Renal cortical epithelial cell (primary cell): ENCODE measurements at places on chromosomes 11 and 22. TPM values are rescaled to one million over a fixed set of nuclear protein-coding genes. Genes with fewer than 3 reads are reported as not detected.
A peak's percentile ranks its signal among the peaks of the same experiment; 100 is the strongest.

Gene ANO9
- 9.2 and 10.8 TPM in 2 replicates for total RNA-seq

DNA sequence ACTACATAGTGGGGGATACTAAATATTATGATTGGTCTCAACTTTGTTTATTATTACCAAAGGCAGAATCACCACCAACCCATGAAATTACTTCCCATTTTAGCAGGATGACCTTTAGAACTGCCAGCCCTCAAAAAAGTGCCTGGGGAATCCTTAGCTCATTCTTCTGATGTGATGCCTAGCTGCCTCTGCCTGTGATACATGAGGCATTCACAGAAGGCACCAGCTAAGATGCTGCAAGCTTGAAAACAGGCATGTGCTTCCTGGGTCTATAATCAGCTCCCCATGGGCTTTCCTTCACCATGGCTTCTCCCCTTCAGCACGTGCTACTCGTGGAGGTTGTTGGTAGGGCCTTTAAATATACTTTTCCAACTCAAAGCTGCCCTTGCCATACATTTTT lies 50.4 kb upstream of the ARHGAP20 start:
- DNase-seq: peak; percentile 23

Gene GLYAT
- 3.6 TPM in 1 of 2 replicates, not detected in the other for total RNA-seq

Gene PTPN5
- total RNA-seq: not detected in 2 replicates

GRCh38 chr22:23113847-23114720 lies 27.7 kb downstream of the RSPH14 start:
- no peak for DNase-seq

Gene C2CD3
- 11.6 and 27.6 TPM in 2 replicates for total RNA-seq

DNA sequence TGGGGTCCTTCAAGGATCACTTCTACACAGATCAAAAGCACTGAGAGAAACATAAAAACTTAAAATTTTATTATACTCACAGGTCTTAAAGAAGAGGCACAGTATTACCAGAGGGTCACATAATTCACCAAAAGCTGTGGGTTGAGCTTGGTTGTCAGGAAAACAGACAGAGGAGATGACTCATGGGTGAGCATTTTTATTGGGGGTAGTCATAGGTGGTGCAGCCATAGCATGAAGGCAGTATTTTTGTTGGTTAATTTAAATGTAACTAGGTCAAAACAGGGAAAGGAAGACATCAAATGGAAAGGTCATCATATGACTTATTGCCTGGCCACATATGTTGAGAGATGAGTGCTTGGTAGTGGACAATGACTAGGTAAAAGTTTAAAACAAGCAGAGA lies 24.2 kb downstream of the OR5B17 start:
- peak; percentile 84 for DNase-seq

DNA sequence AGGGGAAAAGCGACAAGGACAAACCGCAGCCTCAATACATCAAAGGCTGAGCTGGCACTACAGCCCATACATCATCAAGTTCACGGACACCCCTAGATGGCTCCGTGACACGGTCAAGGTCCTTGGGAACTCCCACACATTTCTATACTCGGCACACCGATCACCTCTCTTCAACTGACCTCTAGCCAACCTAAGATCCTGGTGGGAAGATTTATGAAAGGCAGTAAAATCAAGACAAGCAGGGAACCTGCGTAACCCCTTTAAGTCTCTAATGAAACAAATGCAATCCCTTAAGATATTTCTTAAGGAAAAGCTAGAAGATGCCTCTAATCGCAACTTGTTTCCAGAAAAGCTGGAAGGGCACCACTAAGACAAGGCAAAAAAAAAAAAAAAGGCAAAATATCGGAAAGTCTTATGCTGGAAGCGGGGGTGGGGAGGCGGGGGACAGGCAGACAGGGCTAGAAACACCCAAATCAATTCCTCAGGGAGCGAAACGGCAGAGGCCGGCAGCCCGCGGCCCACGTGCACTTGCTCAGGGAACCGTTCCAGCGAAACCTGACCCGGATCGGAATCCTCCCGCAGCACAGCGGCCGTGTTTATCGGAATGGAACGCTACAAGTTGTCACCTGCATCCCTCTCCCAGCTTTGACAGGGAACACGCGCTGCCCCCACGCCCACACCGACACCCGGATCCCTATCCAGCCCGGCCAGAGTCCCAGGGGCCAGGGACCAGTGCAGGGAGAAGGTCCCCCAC lies 1.4 kb downstream of the ARHGAP20 start:
- no peak for DNase-seq

GRCh38 chr22:44033694-44034093 lies 9.6 kb downstream of the PARVB start:
- DNase-seq: no peak

DNA sequence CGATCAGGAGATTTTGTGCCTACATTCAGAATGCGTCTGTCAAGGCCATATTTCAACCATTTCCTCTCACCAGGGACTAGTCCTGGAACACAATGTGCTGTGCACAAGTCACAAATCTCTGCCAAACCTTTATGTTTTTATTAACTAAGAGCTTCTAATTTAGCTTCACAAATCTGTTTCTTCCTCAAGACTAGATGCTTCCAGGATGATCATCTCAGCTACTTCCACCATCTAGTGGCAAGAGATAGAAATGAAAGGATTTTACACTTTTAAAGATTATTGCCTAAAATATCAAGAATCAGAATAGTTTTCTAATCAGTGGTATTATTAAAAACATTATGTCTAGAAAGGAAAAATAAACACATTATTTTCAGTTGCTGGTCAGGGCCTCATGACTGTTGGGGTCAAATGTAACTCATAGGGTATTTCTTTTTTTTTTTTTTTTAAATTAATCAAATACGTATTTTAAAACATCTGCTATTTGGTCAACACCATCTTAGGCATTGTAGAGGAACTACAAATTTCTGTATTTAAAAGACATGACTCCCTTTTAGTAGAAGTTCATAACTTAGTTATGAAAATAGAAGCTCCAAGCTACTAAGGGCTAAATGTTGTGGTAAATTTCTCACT lies 1102.6 kb downstream of the DLG2 start:
- DNase-seq: peak; percentile 38

DNA sequence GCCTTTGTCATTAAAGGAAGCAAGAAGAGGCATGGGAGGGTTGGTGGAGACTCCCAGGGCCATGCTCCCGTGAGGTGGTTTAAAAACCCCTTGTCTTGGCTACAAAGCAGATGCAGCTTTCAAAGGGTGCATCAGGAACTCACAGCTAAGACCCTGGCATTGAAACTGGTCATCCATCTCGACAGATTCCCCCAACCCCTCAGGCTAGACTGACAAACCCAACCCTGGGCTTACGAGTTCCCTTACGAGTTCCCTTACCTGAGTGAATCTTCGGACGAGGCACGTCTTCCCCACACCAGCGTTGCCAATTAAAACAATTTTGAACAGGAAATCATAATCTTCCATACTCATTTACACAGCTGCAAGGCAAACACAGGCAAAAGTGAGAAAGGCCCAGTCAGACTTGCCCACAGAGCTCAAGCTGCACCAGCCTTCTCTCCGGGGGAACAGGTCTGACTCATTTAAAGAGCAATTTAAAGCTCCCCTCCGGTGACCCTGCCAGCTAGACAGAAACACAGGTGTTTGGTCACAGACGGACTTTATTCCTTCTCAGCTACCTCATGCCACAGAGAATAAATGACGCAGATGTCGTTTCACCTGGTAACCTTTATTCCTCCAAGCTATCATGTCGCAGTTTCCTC lies 74.6 kb downstream of the RAB30 start:
- peak; percentile 61 for DNase-seq

DNA sequence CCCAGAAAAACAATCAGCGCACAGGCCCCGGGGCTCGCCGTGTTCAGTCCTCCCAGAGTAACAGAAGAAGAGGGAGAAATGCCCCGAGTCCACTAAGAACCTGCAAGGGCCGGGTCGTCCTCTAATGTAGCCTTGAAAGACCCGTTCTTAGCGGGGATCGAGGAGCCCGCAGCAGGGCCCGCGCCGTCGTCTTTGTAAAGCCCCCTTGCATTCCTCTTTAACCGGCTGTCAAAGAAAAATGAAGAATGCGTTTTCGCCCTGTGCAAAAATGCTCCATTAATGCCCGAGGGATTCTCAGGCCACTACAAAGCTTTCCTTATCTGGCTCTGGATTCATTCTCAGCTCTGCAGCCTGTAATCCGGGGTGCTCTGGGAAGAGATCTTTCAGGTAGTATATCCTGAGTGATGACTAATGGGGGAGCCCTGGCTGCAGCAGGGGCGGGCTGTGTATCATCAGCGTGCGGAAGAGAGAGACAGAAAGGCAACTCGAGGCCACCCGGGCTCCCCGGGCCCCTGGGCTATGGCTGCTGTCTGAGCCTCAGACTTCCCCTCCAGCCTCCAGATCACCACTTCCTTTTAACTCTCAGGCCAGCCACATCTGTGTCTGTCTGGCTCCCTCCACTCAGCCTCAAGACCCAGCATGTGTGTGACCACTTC lies 78.2 kb downstream of the FBLN1 start:
- DNase-seq: no peak

Gene KRTAP5-1
- not detected in 2 replicates for total RNA-seq

GRCh38 chr11:8871171-8871775 lies 39.7 kb upstream of the AKIP1 start:
- peak; percentile 58 for DNase-seq

GRCh38 chr11:14095882-14096281 lies 133.4 kb downstream of the SPON1 start:
- no peak for DNase-seq

DNA sequence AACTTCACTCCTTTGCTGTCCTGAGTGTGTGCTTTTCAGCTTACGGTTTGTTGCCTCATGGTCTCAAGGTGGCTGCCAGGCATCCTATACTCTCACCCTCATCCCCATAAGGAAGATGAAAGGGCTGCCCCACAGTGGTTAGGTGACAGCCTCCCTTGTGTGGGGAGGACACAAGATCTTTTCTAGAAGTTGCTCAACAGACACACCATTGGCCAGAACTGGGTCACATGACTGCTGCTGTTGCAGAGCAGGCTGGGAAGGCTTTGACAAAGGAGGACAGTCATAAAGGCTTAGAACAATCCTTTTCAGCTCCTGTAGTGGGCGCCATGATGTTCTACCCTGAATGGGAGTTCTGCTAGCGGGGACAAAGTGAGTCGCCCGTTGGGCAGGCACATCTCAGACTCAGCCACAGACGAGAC lies 69.7 kb upstream of the RASD2 start:
- no peak for DNase-seq

GRCh38 chr11:7613394-7613720 lies 59.9 kb downstream of the CYB5R2 start:
- DNase-seq: no peak

GRCh38 chr11:101881586-101881985 lies 33.2 kb upstream of the CEP126 start:
- DNase-seq: no peak

GRCh38 chr11:3802011-3802790 lies 4.8 kb upstream of the NUP98 start:
- DNase-seq: peak; percentile 88

DNA sequence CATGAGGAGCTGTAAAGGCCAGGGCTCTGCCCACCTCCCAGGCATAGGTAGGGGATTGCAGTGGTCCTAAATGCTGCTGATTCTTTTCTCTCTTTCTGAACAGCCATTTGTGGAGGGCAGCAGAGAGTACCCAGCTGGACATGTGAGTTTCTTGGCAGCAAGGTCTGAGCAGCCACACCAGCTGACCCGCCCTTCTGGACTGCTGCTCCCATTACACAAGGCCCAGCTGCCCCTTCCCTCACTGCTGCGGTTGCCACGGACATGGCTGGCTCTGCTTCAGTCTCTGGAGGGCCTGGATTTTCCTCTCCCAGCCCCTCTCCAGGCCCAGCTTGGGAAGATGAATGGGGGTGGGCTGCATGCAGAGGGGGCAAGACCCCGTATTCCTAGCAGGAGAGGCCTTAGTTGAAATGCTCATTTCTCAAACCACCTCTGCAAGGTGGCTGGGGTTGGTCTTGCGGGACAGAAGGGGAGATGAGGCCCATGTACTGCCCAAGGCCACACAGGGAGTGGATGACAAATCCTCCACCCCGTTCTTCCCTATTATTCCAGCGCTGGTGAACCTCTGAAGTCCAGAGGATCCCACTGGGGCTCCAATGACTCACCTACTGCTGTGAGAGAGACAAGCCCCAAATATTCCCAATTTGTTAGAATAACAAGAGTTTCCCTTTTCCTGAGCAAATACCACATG lies 4.6 kb downstream of the LGALS12 start:
- DNase-seq: peak; percentile 61

DNA sequence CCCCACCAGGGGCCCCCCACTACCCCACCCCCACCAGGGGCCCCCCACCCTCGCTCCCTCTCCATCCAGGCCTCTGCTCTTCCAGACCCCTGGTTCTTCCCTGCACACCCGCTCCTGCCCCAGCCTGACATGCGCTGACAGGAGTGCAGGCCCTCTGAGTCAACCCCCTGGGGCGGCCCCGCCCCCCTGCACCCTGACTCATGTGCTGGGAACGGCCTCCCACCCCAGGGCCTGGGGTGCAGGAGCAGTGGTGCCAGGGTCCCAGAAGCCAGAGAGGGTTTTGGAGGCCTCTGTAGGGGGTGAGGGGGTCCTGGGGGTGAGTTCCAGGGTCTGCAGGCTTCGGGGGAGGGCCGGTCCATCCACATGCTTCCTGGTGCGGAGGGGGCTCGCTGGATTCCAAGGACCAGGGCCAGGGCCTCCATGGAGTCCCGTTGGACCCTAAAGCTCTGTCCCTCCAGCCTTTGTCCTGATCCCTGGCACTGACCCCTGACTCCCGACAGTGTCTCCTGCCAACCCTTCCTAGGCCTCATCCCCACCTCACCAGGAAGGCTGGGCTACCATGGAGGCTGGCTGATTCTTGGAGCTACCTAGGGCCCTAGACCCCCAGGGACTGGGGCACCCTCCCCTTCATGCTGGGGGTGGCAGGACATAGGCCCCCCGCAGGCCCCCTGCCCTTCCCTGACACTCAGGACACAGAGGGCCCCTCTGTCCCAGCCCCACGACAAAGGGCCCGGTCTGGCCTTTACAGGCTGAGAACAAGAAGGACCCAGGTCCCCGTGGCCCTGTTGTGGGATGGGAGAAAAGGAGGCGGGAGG lies 583 bp upstream of the PKP3 start:
- peak; percentile 65 for DNase-seq

DNA sequence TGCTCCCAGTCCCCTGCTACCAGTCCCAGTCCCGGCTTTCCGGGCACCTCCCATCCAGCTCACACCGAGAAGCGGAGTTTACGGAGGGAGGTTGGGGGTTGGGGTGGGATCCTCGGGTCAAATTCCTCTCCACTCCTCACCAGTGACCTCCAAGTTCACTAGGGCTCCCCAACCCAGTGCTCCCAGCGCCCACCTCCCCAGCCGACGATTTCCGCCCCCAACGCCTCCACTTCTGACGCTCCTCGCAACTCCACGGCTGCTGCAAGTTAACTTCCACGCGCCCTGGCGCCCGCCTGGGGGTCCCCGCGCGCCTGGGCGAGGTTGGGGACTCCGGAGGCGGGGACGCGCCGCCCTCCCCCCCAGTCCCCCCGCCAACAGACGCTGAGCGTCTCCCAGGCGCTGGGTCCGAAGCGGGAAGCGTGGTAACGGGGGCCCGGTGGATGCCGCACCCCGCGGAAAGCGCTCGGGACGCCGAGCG lies 526 bp downstream of the TPST2 start:
- no peak for DNase-seq

GRCh38 chr11:502288-503178 lies 4.5 kb downstream of the RNH1 start:
- no peak for DNase-seq
